ENCODE measurements at places on chromosomes 5 and 9. TPM values are rescaled to one million over a fixed set of nuclear protein-coding genes. Genes with fewer than 3 reads are reported as not detected.

DNA sequence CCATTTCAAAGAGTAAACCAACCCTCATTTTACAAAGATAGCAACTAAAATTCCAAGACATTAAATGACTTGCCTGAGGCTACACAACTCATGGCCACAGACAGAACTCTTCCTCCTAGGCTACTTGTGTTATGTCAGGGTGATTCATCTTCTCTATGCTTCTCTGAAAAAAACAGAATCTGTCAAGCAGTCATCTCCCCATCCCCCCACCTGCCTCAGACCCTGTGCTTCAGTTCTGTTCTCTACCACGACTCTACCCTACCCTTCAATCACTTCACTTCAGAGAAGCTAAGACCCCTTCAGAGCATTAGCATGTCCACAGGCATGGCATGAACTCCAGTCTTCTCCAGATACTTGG is 277.7 kb upstream of the PTGER4 start:
- DNase-seq = no peak

DNA sequence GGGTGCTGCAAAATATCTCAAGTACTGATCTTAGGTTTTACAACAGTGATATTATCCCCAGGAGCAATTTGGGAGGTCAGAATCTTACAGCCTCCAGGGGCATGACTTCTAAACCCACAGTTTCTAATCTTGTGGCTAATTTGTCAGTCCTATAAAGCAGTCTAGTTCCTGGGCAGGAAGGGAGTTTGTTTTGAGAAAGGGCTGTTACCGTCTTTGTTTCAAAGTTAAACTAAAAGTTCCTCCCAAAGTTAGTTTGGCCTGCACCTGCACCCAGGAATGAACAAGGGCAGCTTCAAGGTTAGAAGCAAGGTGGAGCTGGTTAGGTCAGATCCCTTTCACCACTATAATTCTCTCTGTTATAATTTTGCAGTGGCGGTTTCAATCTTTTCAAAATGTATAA is 81.7 kb downstream of the SFXN1 start:
- DNase-seq = no peak

- no peak for DNase-seq
Observed at GRCh38 chr9:106693558-106693957, 169.4 kb upstream of the ZNF462 start.

Gene MARCOL
- not detected for total RNA-seq

GRCh38 chr5:67146574-67146973 is 50.0 kb downstream of the CD180 start:
- DNase-seq = no peak

Gene FAM163B
- total RNA-seq = not detected

DNA sequence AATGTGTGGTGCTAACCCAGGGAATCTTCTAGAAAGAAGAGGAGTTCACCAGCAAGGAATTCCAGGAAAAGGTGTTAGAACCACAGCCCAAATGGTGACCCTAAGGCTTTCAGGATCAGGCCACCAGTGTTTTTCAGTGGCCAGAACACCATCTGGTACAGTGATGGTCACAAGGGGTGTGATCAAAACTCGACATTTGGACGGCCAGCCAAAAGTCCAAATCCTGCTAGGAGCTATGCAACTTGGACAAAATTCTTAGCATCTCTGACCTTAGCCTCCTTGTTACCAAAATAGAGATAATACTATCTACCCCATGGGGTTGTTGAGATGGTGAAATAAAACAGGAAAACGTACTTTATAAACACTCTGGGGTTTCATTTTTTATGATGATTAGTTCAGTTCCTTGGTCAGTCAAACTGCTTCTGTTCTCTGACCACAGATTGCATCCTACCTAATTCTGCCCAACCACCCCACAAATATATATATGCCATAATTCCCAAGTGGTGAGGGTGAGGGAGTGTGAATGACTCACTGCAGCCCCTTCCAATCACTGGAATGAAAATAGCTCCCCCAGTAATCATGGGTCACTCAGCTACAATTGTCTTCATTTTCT is 210.3 kb downstream of the CDK5RAP2 start:
- no peak for DNase-seq

- DNase-seq = no peak
Observed at GRCh38 chr5:4372481-4372880, 767.6 kb upstream of the ADAMTS16 start.

DNA sequence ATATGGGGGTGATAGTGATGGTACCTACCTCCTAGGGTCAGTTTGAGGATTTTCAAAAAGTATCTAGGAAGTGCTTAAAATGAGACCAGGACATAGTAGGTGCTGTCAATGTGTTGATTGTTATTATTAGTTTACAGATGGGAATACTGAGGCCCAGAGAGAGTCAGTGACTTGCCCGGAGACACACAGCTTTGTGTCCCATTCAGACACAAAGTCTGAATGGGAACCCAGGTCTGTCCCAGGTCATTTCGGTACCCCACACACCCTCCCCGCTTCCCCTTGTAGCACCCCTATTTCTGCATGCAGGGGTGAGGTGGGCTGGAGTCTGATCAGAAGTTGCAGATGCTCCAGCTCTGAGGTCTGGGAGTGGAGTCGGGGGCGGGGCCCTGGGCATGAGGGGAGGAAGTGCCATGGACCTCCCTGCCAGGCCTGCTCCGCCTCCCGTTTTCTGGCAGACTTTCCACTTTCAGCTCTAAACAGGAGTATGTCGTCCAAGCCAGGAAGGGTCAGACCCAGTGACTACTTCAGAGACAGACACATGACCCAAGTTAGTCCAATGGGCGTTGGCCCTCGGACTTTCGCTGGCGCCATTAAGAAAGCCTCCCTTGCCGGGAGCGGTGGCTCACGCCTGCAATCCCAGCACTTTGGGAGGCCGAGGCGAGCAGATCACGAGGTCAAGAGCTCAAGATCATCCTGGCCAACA is 3.2 kb upstream of the DBN1 start:
- peak; percentile 94 for DNase-seq

Gene RGMB
- total RNA-seq = 12.9 TPM

GRCh38 chr9:114656301-114656700 is 1.3 kb downstream of the TEX53 start:
- DNase-seq = no peak

DNA sequence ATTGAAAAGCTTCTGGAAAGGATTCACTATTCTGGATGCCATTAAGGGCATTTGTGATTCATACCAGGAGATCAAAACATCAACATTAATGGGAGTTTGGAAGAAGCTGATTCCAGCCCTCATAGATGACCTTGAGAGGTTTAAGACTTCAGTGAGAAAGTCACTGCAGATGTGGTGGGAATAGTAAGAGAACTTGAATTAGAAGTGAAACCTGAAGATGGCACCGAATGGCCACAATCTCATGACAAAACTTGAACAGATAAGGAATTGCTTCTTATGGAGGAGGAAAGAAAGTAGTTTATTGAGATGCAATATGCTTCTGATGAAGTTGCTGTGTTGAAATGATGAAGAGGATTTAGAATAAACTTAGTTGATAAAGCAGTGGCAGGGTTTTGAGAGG is 254.6 kb upstream of the SLC24A2 start:
- no peak for DNase-seq

Data from posterior vena cava (tissue), 2 donors.